ENCODE measurements at places on chromosomes 3 and 15.

GRCh38 chr15:89937365-89938350 is 24.9 kb upstream of the ARPIN start:
- DNase-seq: no peak

GRCh38 chr3:184005941-184006507 is 11.7 kb downstream of the ABCC5 start:
- peak; percentile 86 for DNase-seq

DNA sequence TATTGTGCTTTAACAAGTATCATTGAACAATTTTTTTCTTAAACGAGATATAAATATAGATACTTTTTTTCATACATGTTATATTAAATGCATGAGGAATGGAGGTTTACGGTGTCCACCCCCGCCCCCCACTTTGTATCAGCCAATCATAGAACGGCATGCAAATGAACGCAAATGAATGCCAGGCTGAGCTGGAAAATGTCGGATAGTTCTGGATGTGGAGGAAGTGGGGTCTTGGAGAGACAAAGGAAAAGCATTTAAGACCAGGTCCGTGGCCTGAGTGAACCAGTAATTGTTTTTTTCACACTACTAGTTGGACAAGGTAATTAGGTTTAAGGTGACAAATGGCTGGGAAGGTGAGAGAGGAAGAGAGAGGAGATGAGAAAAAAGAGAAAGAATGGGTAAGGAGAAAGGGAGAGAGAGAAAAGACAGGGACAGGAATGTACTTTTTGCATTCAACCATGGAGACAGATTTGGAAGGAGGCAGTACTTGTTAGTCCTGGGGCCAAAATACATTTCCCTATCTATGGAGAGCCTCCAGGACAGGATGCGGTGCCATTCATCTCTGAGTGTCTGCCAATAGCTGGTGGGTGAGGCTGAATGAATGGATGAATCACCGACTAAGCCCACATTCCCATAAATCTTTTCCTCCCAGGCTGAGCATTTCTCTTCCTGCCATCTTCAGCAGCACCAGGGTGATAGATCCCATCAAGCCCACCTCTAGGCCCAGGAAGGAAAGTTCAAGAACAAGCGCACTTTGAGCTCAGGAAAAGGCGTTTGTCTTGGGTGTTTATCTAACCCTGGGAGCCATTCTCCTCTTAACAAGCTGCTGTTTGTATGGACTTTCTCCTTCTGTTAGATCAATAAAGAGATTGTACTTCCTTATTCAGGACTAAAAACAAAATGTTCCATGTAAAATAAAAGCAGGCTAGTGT is 1.4 kb upstream of the RAD18 start:
- DNase-seq: peak; percentile 44

DNA sequence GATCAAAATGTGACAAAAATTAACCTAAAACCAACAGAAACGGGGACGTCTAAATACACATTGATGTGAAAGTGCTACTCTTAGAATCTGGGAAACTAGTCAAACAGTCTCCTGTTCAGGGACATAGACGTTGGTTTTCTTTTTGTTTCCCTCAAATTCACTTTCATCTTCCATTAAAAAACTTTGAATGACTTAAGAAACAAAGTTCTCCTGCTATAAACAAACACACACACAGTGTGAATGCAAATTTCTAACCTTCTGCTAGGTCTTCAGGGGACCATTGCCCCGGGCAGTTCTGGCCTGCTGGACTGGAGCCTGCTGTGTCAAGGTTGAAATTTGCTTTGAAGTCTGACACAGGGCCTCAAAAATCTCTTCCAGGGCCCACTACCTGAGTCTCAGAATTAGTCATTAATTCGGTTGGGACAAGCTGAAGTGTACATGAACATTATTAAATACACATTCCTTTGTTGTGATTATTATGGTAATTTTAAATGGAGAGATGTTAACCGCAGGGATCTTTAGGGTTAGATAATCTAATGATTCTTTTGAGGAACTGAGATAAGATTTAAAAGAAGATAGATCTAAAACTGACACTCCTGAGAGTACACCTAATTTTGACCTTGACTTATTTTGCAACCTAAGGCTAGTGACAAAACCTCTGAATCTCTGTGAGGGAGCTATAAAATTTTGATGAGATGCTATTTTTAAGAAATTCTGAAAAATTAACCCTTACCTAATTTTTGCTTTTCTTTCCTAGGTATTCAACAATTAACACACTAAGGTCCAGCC is 1260.4 kb downstream of the ROBO1 start:
- DNase-seq: no peak

- no peak for DNase-seq
These were observed 155.2 kb upstream of the CGNL1 start for GRCh38 chr15:57221134-57221533.

- no peak for DNase-seq
These were observed 1141.4 kb downstream of the TBL1XR1 start for GRCh38 chr3:176055836-176056235.

- DNase-seq: no peak
These were observed 161.0 kb downstream of the RSL24D1 start for GRCh38 chr15:55035749-55036148.
